ENCODE measurements at places on chromosomes 3 and 15.

DNA sequence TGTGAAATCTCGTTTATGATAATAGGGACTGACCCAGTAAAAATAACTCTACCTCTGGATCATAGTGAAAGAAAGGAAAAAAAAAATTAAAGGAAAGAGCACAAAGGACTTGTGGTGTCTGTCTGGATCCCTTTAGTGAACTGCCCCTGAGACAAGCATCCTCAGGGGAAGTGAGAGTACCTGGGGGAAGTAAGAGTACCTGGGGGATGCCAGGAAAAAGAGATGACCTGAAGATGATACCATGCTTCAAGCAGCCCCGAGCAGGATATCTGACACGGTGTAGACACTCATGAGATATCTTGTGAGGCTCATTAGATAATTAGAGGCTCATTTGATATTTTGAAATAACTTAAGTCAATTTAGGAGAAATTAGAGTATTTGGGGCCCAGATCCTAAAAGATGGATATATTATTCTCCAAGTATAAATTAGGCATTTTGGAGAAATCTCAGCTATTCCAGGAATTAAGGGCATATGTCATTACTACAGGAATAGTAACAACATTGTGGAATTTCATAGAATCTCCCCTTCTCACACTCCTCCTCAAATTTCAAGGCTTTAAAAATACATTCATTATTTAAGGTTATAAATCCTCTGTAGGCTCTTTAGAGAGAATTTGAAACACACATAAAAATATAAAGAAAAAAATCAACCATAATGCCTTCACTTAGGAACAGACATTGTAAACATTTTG, 36.3 kb upstream of the PSMD6 start:
- no peak for DNase-seq

DNA sequence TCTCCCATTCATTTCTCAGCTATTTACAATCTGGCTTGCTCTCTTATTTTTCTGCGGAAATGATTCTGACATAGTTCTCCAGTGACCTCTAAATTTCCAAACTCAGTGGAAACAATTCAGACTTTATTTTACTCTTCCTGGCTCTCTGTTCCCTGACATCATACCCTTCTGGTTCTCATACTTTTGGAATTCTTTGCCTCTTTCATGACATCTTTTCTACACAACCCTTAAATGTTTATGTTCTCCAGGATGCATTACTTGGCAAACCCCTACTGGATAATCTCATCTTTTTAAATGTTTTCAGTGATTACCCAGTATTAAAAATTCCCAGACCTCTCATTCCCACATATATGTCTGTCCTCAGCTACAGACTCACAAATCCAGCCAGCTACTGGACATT, 23.9 kb upstream of the PLSCR4 start:
- no peak for DNase-seq

DNA sequence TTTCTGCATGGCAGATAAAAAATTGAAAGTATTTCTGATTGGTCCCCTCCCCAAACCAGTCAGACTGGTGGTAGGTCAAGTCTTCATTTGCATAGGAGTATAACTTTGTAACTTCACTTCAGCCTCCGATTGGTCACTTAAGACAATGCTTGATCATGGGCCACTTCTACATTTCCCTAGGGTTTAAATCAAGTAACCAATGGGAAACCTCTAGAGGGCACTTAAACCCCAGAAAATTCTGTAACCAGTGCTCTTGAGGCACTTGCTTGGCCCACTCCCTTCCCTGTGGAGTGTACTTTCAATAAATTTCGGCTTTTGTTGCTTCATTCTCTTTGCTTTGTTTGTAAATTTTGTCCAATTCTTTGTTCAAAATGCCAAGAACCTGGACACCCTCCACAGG, 225.5 kb downstream of the ARPP21 start:
- no peak for DNase-seq

- DNase-seq = no peak
Observed at GRCh38 chr3:87354398-87354797, 78.0 kb upstream of the POU1F1 start.

DNA sequence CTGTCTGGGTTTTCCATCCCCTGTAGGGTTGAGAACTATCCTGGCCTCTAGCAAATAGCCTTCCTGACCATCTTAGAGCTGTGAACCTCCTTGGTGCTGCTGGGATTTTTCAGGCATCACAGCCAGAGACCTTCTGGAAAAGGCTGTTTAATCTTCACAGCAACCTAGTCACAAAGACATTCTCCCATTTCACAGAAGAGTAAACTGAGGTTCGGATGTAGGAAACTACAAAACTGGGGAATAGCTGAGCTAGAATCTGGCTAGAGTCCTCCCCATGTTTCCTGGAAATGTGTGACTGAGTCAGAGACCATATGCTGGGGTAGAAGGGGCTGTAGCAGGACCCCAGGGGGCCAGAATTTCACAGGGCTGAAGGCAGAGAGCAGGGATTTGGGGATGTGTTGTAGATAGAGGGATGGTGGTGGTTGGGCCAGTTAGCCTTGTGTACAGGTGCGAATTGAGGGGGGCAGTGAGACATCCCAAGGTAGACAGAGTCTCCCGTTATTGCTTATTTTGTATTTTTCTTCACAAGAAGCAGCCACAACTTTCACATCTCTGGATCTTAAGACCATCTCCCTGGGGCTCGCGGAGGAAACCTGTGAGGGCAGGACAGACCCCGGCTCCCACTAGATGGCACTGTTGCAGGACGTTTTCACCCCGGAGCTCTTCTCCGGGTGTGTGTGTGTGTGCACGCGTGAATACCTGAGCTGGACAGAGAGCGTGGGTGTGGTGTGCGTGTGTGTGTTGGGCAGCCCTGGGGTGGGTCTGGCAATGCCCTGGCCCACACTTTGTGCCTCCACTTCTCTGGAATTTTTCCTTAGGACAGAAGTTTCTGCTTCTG, 66.9 kb upstream of the PRR23C start:
- peak; percentile 55 for DNase-seq

GRCh38 chr3:79497447-79498111, 270.2 kb downstream of the ROBO1 start:
- DNase-seq = no peak

Measured in stimulated activated CD4-positive, alpha-beta T cell treated with anti-CD3 and anti-CD28 coated beads, Interleukin-4, amount 100 ng/mL, for 4 hours (primary cell).